ENCODE measurements at places on chromosomes 4 and X.

DNA sequence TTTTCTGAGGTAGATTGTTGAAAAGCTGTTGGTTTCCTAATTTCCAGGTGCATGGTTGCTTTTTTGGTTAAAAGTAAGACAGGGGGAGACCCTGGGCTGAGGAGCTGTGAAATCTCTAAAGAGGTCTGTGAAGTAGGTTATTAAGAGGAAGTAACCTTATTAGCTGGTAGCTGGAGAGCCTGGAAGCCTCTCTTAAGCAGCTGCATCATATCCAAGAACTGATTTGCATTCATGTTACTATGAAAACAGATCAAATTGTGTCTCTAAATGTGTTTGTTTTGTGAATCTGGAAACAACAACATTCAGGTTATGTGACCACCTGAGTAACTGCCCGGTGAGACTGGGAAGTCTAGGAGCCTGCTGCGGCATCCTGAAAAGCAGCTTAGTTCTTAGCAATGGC, 54.1 kb downstream of the ARHGAP10 start:
- no peak for DNase-seq

- DNase-seq, result peak; percentile 61
Measured at GRCh38 chrX:129360175-129360574, 163.1 kb downstream of the SMARCA1 start.

- DNase-seq, result no peak
Measured at GRCh38 chr4:164212134-164212533, 541.8 kb upstream of the SMIM31 start.

DNA sequence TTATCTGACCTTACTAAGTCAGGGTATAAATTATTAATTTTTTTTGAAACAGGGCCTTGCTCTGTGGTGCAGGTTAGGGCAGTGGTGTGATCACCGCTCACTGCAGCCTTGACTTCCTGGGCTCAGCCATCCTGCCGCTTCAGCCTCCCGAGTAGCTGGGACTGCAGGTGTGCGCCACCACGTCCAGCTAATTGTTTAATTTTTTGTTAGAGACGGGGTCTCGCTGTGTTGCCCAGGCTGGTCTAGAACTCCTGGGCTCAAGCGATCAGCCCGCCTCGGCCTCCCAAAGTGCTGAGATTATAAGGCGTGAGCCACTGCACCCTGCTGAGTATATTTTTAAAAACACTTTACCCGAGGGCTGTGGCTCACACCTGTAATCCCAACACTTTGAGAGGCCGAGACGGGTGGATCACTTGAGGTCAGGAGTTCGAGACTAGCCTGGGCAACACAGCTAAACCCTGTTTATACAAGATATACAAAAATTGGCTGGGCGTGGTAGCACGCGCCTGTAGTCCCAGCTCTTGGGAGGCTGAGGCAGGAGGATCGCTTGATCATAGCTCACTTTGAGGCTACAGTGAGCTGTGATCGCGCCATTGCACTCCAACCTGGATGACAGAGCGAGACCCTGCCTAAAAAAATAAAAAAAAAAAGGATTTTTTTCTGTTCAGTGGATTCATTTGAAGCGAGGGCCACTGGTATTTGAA, 721 bp upstream of the TBC1D25 start:
- no peak for DNase-seq

- DNase-seq, result no peak
Measured at GRCh38 chrX:13293700-13294099, 26.2 kb downstream of the ATXN3L start.

GRCh38 chr4:34766935-34767334, 1477.4 kb downstream of the ARAP2 start:
- no peak for DNase-seq

DNA sequence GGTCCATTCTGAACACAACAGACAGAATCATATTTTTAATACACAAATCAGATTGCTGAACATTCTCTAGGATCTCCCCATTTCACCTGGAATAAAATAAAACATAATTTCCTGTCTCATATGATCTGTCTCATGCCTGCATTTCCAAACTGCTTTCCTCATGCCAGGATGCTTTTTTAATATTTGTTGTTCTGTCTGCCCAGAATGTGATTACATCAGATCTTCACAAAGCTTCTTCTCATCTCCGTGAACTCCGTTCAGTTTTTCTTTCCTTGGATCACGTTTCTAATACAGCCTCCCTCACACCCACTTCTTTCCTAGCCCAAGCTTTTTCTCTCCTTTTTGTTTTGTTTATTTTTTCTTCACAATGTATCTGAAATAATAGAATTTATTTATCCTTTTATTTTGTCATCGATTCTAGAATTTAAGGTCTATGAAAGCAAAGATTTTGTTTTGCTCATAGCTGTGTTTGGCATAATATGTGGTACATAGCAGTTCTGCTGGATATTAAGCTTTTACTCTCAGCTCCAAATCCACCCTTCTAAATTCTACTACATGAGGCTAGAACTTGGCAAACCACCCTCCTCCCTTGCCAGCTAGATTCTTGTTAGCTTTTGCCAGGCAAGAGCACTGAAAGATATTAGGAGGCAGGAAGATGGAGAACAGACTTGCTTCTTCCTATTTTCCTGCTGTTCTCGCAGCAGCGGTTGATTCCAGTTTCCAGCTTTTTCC, 165.5 kb upstream of the SLIT2 start:
- no peak for DNase-seq

- no peak for DNase-seq
Measured at GRCh38 chrX:39720945-39721344, 376.8 kb downstream of the BCOR start.

DNA sequence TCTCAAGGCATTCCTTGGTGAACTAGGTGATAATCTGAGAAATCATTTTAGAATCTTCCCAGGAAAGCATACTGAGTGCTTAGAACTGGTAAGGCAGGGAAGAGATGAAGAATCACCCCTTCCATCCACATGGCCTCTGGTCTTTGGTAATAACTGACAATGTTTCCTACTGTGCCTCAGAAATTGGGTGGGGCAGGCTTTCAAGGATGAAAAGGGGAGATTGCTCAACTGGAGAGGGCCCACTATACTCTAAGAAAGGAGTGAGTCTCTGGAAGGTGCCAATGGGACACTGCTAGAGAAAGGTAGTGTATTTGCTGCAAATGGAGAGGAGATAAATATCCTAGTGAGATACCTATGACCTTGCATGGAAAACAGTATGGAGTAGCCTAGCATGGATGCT, 135.0 kb upstream of the SCML1 start:
- DNase-seq, result no peak

GRCh38 chrX:39199429-39199828, 398.2 kb downstream of the MID1IP1 start:
- no peak for DNase-seq

DNA sequence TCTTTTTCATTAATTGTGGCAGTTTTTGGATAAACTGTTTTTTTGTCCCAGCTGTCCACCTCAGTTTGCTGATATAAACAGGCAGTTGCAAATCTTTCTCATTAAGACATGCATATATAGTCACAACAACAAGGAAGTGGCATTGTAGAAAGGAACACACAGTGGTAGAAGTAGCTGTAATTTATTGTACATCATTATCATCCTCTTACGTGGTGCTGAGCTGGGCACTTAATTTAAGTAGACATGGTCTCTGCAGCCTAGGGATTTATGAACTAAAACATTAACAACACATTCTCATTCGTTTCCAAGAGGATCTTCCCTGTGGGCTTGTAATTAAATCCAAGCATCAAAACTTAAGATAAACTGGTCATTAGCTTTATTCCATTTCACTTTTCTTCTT, 500.2 kb downstream of the INPP4B start:
- DNase-seq, result no peak

DNA sequence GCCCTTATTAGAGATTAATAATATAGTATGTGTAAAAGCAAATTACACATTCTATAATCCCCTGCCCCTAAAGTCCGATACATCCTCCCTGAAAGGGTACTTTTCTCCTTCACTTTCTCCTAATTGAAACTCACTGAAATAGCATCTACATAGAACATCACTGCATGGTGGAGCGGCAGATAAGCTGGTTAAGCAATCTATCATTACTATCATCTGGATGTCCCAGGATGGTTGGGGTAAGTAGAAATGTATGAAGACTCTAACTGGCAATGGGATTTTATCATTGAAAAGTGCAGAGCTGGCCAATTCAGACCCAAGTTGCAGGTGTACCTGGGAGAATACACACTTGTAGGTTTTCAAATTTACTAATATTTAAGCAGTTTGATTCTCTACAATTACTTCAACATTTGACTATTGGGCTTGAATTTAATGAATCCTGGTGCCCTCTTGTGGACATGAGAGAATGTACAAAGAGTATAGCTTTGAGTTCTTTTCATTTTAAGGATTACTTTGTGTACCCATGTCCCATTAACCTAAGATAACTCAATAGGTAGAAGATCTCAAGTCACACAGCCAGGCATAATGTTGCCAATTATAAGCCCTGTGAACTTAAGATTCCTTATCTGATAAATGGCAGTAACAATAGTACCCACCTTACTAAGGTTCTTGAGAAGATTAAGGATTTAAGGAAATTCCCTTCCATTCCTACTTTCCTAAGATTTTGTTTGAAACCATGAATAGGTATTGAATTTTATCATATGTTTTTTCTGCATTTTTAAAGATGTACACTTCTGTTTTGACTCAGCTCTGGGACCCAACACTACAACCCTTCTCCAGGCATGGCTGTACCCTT, 69.8 kb downstream of the SHROOM3 start:
- peak; percentile 29 for DNase-seq

DNA sequence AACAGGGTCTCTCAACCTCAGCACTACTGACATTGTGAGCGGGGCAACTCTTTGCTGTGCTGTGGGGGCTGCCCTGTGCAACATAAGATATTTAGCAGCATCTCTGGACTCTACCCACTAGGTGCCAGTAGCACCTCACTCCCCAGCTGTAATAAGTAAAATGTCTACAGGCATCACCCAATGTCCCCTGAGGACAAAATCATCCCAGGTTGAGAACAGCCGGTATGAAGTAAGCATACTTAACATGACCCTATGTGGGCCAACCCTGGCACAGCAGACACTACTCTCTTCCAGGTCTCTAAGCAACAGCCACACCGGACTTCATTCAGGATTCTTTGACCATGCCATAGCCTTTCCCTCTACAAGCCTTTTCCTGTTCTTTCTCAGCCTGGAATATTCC, 10.5 kb upstream of the MGST2 start:
- peak; percentile 41 for DNase-seq

DNA sequence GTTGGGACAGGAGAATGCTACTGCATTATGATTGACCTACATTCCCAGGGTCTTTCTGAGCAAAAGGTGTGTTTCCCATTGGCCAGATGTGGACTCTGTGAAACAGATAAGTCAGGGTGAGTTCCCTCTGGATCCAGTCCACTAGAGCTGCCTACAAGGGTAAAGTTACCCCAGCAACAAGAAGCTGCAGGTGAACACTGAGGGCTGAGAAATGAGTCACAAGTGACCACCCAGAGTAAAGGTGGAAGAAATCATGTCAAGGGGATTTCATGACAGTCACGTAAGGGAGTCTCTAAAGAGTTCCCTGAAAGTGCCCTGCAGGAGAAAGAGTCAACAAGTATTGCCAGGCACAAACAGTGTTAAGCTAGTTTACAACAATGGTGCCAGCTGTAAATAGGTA, 16.3 kb downstream of the F8A1 start:
- DNase-seq, result no peak

DNA sequence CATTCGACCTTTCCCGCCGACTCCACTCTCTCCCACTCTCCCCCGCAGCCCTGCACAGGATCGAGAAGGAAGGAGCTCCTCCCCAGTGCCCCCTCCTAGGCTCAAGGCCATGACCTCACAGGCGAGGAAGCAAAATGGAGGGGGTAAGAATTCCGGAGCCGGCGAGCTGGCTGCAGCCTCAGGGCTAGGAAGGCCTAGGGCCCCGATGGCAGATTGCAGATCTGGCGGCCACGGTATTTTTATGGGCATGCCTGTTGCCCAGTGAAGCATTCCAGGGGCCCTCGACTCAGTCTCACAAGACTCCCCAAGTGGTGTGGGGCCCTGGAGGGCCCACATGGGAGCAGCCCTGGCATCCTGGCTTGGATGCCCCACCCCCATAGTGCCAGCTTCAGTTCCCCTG, 942 bp upstream of the L1CAM start:
- DNase-seq, result no peak

GRCh38 chr4:168487282-168488035, 7.2 kb upstream of the DDX60L start:
- no peak for DNase-seq

GRCh38 chr4:67861513-67861912, 22.3 kb downstream of the TMPRSS11D start:
- no peak for DNase-seq

GRCh38 chrX:8075636-8076035, 95.4 kb downstream of the VCX2 start:
- no peak for DNase-seq

DNA sequence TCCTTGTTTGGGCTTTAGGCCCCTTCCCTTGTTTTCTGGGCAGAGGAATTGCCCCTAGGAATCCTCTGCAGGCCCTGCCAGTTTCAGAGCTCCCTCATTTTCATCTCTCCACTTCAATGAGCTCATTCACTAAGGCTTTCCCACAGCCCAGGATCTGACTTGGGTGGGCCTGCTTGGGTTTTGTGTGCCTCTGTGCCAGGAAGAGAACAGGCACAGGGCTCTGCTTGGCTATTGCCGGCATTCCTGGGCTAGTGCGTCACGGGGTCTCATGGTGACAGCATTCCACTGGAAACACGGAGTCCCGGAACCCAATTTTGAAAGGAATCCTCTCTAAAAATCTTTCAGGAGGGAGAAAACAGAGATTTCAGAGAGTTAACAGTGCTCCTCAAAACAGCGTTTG, 150.5 kb downstream of the VCX3A start:
- no peak for DNase-seq

DNA sequence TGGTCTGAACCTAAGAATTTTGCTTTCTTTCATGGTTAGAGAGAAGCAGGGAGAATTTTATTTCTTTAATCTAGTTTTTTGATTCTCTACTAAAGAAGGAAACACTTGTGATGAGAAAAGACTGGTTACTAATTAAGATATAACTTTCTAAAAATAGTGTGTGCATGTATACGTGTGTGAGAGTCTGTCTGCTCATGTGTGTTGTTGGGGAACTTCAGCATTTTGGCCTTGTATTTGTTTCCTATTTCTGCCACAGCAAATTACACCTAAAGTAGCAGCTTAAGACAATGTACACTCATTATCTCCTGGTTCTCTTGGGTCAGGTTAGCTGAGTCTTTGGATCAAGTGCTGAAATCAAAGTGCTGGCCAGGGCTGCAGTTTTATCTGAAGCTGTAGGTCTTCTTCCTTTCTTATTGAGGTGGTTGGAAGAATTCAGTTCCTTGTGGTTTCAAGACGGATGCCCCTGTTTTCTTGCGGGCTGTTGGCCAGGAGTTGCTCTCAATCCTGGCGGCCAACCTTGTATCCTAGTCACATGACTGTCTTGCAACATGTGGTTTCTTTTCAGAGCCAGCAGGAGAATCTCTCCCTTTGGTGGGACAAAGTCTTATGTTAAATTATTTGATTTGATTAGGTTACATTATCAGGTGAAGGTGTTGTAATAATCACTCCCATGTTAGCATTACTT, 188.4 kb upstream of the CLNK start:
- no peak for DNase-seq

GRCh38 chrX:111244235-111244750, 26.0 kb downstream of the CAPN6 start:
- DNase-seq, result peak; percentile 30

All from activated CD4-positive, alpha-beta T cell treated with anti-CD3 and anti-CD28 coated beads, Interleukin-2, amount 50 U/mL, for 16 hours (primary cell).